ENCODE measurements at places on chromosomes 16 and 17.
A peak's percentile ranks its signal among the peaks of the same experiment; 100 is the strongest.

DNA sequence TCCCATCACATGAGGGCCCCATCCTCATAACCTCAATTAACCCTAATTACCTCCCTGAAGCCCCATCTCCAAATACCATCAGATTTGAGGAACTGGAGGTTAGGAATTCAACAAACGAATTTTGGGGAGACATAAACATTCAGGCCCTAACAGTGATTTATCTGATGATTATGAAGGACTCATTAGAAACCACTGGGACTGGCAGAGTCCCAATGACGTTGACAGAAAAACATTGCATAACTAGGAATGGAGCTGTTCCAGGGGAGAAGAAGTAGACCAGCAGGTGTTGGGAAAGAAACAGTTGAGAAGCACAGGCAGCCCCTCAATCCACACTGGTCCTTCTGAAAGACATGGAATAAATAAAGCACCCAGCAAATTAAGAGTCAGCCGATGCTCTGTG, 282.0 kb downstream of the MAP2K4 start:
- no peak for DNase-seq

- DNase-seq, result no peak
Observed at GRCh38 chr17:68021963-68022362, 13.6 kb upstream of the KPNA2 start.

DNA sequence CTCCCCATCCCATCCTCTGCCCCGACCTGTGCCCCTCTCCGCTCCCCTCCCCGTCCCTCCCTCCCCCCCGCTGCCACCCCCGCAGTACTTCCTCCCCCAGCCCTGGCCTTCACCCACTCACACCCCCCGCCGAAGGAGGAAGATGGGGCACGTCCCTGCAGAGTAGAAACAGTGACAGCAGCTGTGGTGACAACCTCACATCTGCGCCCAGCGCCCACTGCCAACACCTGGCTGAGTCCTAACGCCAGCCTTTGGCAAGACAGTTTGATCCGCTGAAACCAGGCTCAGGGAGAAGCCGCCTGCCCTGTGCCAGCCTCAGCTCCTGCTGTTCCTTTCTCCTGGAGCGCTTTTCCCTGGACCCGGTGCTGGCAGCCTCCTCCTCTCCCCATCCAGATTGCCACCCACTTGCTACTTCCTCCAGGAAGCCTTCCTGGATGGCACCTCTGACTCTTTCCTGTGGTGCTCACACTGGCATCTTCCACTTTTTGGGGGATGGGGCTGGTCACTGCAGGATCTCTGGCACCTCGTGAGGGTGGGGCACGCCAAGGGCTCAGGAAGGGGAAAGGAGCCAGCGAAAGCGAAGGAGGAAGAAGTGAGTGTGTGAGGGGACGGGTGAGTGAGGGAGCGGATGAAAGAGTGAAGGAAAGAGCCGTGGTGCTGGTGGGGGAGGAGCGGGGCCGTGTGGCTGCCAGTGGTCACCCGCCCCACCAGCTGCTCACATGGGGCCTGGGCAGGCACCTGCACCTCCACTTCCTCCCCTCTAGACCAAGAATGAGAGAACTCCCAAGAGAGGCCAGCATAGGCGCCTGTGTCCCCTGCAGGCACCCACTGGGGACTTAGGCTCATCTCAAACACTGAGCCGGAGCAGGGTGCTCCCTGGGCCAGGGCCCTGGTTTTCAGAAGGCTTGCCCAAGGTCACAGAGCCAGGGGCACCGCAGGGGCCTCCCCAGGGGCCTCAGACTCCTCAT, 27.0 kb downstream of the ZFPM1 start:
- DNase-seq, result no peak

DNA sequence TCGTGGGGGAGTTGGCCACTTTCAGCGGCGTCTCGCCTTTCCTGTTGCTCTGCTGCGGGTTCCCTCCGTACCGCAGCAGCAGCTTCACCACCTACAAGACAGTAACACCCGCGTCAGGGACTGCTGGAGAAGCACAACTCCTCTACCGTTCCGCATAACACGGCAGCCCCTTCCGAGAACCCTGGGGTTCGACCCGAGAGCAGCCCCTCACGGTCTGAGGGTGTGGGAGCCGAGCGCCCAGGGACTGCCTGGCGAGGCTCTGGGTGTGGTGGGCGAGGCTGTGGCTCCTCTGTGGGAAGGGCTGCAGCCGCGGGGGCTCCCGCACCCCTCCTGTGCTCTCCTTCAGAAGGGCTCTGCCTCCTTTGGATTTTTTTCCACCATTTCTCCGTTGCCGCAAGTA, 68.6 kb downstream of the ZNF778 start:
- DNase-seq, result no peak

DNA sequence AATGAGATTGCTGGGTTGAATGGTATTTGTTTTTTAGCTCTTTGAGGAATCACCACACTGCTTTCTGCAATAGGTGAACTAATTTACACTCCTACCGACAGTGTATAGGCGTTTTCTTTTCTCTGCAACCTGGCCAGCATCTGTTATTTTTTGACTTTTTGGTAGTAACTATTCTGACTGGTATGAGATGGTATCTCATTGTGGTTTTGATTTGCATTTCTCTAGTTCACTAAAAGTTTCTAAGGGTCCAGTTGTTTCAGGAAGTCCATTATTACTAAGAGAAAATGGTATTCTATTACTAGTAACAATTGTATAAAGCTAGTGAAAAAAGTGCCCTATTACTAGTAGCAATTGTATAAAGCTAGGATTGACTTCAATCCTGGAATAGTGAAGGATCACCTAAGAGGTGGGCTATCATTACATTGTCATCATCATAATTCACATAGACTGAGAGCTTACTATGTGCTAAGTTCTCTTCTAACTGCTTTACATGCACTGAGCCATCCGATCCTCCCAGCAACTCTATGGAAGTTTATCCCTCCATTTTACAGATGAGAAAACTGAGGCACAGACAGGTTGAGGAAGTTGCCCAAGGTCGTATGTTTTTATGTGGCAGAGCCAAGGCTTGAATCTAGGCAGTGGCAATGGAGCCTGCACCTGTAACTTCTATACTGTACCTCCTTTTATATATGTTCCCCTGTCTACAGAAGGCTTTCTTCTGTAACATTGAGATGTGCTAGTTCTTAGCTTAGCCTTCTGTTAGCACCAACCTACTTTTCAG, 13.4 kb upstream of the SMIM36 start:
- no peak for DNase-seq

DNA sequence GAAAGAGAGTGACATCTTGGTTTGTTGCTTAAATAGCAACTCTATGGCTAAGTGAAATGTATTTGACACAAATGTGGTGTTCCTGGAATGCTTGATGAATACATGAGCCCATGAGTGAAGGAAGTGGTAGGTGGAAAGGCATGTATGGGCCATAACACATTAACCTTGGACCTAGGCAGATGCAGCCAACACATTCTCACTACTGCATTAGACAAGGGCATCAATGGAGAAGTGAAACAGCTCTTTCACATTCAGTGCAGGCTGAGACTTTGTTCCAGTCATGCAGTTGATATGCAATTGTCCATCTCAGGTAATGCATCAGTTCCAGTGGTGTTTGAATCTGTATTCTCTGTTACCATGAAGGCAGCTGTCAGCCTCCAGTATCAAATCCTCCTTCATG, 133.6 kb downstream of the HS3ST3B1 start:
- DNase-seq, result no peak

DNA sequence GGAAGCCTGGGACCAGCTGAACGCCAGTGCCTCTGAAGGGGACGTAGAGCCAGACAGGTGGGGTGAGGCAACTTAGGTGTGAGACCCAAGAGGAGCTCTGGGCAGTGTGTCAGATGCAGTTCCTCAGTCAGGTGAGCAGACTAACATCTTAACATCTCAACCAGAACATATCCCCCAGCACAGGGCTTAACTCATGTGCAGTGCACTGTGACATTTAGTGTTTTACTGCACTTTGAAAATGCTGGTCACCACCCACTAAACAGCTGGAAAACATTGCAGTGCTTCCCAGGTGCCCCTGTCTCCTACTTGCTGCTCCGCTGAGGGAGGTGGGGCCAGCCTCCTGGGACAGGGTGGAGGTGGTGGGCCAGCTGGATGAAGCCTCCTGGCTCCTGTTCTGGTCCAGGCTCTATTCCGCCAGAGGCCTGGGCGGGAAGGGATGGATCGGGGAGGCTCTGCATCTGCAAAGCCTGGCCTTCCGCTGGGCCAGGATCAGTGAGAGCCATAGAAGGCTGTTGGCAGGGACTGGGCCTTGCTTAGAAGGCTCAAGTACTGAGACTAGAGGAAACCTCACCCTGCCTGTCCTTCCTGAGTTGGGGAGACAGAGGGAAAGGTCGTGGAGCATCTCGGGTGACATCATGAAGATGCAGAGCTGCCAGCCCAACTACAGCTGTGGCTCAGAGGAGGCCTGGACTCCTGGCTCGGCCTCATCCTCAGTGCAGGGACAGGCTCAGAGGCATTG, 7.9 kb upstream of the MRC2 start:
- DNase-seq, result no peak

DNA sequence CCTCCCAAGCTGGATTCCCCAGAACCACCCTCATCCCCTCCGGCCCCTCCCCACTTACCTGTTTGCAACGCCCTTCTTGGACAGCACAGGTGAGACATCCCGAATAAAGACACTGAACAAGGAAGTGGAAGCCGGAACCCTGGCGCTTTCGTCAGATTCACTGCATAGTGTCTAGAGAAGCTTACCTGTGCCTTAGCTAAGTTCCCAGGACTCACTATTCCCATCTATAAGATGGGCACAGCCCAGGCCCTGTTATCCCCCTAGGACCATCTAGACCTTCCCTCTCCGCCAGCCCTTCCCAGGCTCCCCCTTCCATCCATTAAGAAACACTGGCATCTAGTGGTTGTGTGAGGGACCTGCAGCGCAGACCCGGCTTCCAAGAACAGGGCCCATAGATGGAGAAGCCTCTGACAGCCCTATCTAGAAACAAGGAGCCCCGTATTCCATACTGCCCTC, 26.9 kb upstream of the RPL38 start:
- peak; percentile 43 for DNase-seq

GRCh38 chr17:27605409-27605808, 25.6 kb upstream of the LGALS9 start:
- DNase-seq, result no peak

GRCh38 chr17:67026341-67026740, 18.0 kb upstream of the CACNG1 start:
- no peak for DNase-seq

- no peak for DNase-seq
Observed at GRCh38 chr17:71085238-71086033, 916.1 kb downstream of the KCNJ2 start.

DNA sequence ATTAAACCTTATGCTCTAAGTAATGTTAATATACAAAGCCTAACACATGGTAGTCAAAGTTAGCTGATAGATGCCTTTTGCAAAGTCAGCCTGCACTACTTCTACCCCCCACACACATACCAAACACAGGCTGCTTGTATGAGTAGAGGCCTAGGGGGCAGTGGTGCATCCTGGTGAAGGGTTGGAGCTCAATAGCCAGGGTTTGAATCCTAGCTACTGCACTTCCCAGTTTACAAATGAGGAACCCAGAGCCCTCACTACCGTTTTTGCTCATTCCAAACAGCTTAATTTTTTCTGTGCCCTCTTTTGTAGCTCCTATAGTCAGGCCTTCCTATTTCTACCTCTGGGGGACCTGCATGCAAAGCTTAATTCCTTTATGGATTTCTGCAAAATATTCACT, 18.9 kb upstream of the HYDIN start:
- DNase-seq, result no peak

- no peak for DNase-seq
Observed at GRCh38 chr16:54443352-54443751, 156.8 kb upstream of the IRX3 start.

GRCh38 chr16:885391-885790, 84.9 kb upstream of the GNG13 start:
- no peak for DNase-seq

DNA sequence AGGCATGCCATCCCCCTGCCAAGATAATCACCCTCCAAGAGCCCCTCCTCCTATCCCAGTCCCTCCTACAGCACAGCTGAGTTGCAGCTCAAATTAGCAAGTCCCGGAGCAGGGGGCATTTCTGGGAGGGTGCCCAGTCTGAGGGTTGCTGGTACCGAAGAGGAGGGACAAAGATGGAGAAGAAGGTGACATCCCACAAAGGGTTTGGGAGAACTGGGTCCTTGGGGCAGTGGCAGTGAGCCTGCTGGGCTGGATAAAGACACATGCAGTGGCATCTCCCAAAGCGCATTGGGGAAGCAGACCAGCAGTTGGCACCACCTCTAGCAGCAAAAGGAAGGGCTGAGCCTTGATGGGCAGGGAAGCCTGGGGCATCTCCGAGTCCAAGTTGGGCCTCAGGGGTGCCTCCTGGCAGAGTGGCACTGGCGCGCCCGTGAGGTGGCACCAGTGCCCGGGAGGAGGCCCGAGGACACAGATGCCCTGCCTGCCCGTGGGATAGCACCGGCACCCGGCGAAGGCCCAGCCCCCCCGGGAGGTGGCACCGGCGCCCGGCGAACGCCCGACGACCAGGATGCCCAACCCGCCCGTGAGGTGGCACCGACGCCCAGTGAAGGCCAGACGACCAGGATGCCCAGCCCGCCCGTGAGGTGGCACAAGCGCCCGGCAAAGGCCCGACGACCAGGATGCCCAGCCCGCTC, 622 bp downstream of the TOM1L2 start:
- DNase-seq, result no peak

GRCh38 chr17:10327640-10328039, 45.2 kb downstream of the MYH13 start:
- DNase-seq, result no peak
